Hematopoietic multipotent progenitor cell treated with erythropoietin and hydrocortisone succinate and interleukin-3 and kit ligand, for 8 days (in vitro differentiated cells): ENCODE measurements at places on chromosomes 2 and 18.

- DNase-seq = no peak
Observed at GRCh38 chr2:169339657-169340056, 22.7 kb downstream of the LRP2 start.

GRCh38 chr2:113851640-113852039 lies 38.2 kb upstream of the ACTR3 start:
- no peak for DNase-seq

DNA sequence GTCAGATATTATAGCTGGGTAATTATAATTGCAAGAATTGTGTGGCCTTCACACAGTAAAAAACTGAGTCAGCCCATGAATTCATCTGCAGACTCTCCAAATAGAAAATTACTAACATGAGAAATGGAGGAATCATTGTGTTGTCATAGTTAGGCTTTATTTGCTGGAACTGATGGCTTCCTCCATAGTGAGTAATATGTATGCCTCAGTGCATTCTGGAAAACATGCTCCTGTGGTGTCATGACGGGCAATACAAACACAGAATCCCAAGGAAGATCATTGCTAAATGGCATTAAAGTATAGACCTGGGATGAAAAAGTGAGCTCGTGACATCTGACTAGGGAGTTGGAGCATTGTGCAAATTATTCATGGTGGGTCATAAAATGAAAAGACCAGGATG lies 23.6 kb upstream of the NMS start:
- DNase-seq = no peak

- DNase-seq = no peak
Observed at GRCh38 chr2:3309496-3310355, 67.9 kb downstream of the EIPR1 start.

DNA sequence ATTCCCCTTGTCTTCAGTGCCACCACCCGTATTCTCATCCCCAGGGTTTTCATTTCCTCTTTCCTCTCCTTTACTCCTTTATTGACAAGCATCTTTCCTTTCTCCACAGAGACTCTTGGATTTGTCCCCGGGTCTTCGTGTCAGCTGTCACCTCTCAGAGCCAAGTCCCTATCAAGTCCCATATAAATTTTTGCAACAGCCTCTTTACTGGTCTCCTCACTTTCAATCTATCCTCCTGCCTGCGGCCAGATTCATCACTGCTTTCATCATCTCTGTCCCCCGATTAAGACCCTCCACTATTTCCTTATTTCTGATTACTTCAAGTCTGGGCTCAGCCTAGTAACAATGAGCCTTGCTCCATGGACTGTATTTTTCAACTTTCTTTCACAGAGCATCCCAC lies 113.8 kb downstream of the CTAGE1 start:
- no peak for DNase-seq

GRCh38 chr2:1605102-1606045 lies 138.9 kb downstream of the PXDN start:
- DNase-seq = no peak

DNA sequence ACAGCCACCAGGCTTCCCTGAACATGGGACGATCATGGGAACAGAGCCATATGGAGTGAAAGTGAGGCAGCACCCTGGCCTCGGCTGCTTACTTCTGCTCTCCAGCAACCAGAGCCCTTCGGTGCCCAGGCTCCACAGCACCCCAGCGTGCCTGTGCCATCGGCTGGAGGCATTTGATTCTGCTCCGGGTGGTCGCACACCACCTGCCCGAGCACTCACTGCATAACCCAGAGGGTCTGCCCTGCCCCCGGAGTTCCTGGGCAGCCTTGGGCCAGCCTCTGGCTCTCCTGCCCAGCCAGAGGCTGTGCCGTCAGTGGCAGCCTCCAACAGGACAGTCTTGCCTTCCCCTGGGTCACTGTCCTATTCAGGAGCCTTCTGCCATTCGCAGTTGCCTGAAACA lies 3.9 kb downstream of the ASTL start:
- DNase-seq = no peak
